ENCODE measurements at places on chromosomes 4 and X. TPM values are rescaled to one million over a fixed set of nuclear protein-coding genes. Genes with fewer than 3 reads are reported as not detected.

DNA sequence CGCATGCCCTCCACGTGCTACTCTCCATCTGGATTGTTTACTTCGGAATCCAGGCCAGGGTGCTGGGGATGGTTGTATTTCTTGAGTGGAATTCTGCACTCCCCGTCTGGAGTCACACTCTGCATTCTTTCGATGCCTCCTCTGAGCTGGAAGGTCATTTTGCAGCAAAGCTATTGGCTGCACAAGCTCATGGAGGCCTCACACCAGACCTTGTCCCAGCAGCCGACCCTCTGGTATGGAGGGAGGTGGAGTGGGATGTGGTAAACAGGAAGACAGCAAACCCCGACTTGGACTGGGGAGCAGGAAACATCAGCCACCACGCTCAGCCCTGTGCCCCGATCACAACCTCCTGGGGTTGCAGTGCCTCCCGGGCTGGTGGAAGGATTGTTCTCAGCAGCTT is 225.3 kb upstream of the LNX1 start:
- DNase-seq: no peak

DNA sequence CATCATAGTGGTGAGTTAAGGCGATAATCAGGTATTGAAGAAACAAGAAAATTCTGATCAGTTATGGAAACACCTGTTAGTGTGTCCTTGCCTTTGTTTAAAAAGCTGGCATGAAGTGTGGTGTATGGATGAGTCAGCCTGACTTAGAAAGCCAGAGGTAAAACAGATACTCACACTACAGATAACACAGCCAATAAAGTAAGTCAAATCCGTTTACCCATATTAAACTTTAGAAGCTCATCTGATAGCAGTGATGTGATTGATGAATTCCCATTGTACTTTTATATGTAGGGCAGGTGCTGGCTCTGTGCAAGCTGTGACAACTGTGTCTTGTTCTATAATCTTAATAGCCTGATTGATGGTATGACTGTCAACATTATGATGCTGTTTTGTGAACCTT is 1392.7 kb upstream of the IGFBP7 start:
- DNase-seq: no peak

- DNase-seq: peak; percentile 62
These were observed 203.4 kb downstream of the ANAPC10 start for GRCh38 chr4:144894573-144894972.

DNA sequence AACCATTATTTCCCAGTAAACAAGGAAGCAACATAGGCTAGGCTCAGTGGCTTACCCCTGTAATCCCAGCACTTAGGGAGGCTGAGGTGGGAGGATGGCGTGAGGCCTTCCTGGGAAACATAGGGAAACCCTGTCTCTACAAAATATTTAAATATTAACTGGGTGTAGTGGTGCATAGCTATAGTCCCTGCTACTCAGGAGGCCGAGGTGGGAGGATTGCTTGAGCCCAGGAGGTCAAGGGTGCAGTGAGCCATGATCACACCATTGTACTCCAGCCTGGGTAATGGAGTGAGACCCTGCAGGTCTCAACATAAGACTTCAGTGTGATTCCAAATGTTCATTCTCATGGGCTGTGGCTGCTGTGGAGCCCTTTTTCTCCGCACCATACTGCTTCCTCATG is 34.9 kb downstream of the FHDC1 start:
- DNase-seq: no peak

DNA sequence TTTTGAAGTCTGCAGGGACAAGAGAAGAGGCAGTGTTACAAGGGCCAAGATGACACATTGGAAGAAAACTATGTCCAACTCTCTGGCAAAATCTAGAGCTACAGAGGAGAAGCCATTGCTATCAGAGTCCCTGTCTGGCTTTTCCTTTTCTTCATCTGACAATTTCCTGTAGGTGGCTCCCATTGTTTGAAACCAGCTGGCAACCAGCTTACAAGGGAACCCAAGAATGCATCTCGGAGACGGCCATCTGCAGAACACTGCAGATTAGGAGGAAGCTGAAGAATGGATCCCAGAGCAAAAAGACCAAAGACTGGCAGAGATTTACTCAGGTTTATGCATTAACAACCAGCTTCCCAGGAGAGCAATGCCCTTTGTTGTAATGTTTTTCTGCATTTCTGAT is 216.2 kb upstream of the CTSO start:
- no peak for DNase-seq

- DNase-seq: peak; percentile 11
These were observed 175.8 kb upstream of the TECRL start for GRCh38 chr4:64584981-64585557.

DNA sequence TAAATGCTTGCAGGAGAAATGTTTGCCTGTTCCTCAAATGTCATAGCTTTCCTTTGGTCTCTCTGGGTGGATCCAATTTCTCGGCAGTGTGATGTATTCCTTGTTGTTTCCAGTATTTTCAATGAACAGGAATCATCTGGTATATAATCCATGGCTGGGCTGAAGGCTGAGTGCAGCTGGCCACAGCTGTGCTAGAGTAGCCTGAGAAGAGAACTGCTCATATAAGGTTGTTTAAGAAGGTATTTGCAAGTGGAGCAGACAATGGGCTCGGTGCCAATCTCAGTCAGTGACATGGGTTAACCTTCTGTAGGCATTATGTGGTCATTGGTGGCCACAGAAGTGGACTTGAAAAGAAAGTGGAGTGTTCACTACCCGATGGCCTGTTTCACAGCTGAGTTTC is 390.3 kb downstream of the SPRY1 start:
- DNase-seq: peak; percentile 60

DNA sequence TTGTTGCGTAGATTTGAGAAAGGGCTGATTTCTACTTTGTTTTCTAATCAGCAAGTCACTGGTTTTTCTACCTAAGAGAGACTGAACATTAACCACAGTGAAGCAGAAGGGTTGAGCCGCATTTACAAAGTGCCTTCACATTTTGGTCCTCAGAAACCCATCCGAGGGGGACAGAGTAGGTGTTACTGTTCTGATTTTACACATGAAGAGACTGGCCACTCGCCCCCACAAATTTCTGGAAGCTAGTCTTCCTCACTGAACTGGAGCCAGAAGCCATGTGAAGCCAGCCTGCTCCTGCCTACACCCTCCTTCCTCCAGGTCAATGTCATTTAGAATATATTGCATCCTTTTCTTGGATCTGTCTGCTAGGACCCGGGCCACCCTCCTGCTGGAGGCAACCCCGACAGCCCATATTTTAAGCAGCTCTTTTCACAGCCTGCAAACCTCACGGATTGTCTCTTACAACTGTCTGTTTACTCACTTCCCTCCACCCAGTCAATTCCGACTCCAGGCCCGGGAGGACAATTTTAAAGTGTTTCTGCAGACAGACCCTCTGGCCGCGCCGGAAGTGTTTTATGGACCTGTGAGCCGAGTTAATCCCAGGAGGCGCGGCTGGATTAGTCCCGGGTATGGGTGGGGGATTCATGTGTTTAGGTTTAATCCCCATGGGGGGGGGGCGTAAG is 73.2 kb upstream of the BCOR start:
- DNase-seq: peak; percentile 64

DNA sequence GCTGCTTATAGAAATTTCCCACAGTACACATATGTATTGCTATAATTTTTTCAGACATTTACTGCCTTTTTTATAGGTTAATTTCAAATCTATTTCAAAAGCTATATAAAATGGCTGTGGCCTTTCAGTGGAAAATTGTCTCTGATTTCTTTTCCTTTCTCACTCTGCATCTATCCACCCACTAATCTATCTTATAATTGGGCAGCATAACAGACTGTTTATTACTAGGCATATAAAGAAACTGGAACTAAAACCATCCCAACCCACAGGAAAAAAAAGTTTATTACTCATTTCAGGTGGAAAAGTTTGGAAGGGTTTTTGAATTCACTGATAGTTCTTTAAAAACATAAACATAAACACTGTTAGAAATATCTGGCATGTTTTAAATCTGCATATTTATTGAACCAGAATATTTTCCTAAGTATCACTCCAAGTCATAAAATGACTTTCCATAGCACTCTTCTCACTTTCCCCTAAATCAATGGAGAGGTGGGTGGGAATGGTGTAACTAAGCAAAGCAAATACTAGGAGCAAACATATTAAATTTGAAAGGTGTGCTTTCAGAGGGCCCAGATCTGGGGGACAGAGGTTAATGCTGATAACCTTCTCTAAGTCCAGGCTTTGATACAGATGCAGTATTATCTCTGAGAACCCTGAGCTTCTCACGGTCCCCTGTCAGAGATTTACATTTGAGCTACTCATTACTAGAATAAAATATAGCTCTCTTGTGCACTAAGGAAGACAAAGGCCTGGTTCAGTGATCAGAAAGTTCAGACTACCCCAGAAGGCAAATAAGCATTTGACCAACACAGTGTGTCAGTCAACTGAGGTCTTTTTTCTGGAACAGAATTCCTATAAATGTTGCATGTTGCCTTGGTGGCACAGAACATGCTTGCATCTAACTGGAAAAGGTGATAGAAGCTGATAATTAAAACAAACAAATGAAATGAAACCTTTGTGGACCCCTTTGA is 328.3 kb downstream of the UNC5C start:
- DNase-seq: no peak

The NUDT10 gene
- 0.22 TPM for total RNA-seq

The SPANXA2 gene
- not detected for total RNA-seq

Measured in right cardiac atrium (tissue), 5 donors.